EL (cell line): ENCODE measurements at places on chromosomes 4 and X.
A peak's percentile ranks its signal among the peaks of the same experiment; 100 is the strongest.

- no peak for DNase-seq
Measured at GRCh38 chrX:150161193-150161592, 201.9 kb upstream of the MAMLD1 start.

DNA sequence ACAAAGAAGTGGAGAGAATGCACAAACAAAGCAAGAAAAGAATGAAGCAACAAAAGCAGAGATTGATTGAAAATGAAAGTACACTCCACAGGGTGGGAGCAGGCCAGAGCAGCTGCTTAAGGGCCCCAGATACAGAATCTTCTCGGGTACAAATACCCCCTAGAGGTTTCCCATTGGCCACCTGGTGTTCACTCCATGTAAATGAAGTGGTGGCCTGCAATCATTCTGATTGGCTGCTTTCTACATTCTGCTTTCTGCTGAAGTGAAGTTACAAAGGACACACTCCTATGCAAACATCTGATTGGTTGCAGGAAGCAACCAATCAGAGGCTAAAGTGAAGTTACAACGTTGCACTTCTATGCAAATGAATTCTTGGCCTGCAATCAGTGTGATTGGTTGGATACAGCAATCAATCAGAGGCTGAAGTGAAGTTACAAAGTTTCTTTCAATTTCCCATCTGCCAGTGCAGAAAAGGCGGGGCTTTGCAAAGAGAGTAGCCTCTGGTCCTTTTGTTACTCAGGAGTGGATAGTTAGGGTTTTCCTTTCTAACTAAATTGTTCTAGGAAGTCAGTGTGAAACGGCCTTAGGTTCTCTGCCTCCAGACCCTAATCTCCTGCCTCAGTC, 19.0 kb upstream of the GPC4 start:
- DNase-seq, result no peak

GRCh38 chr4:145207934-145208333, 27.5 kb upstream of the OTUD4 start:
- no peak for DNase-seq

GRCh38 chr4:108417923-108418322, 202.5 kb upstream of the RPL34 start:
- peak; percentile 12 for DNase-seq

GRCh38 chr4:73976716-73977115, 5.1 kb downstream of the PF4 start:
- DNase-seq, result no peak

DNA sequence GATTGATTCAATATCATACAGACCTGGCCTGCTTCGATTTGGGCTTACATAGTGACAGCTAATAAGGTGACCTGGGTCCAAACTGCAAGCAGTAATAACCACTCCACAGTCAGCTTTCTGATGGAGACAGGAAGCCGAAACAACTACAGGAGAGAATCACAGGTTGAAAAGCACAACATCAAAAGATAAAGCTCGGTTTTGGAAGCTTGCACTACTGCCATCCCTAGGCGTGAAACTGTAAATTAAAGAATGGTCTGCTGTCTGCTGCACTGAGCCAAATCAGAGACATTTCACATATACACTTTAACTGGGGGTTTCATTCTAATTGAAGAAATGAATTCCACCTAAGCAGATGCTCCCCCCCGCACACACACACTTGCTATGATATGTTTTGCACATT, 116.3 kb downstream of the DHX15 start:
- DNase-seq, result no peak

- no peak for DNase-seq
Measured at GRCh38 chr4:36582198-36582597, 300.8 kb downstream of the DTHD1 start.

- no peak for DNase-seq
Measured at GRCh38 chr4:122679946-122680345, 52.6 kb upstream of the BBS12 start.

GRCh38 chr4:54227256-54228055, 1.6 kb upstream of the PDGFRA start:
- DNase-seq, result peak; percentile 77

DNA sequence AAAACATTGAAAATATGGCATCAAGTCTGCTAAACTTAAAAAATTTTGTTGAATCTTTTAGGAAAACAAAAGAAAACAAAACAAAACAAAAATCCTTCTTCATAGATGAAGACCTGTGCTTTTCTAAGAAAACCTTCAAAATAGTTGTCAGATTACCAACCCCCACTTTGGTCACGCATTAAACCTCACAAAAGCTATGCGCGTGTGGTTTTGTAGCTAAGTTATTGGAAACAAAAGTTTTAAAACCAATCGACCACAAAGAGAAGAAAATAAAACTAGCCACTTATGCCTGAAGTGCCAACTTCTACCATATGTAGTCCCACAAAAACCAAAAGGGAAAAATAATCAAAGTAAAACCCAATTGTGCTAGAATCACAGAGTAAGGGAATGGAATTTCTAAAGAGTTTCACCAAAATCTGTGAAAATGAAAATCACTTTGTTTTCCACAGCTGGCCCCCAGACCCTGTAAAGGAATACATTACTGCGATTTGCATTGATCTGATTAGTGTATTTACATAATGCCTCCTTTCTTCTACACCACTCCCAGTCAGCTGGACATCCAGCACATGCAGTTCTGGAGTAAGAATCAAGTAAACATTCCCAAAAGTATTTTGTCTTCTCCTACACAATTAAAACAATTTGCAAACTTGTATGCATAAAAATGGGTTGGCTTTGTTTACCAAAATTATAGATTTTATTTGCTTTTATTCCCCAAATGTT, 330.1 kb upstream of the DKK2 start:
- DNase-seq, result no peak

GRCh38 chr4:26462874-26463273, 27.4 kb downstream of the CCKAR start:
- no peak for DNase-seq

DNA sequence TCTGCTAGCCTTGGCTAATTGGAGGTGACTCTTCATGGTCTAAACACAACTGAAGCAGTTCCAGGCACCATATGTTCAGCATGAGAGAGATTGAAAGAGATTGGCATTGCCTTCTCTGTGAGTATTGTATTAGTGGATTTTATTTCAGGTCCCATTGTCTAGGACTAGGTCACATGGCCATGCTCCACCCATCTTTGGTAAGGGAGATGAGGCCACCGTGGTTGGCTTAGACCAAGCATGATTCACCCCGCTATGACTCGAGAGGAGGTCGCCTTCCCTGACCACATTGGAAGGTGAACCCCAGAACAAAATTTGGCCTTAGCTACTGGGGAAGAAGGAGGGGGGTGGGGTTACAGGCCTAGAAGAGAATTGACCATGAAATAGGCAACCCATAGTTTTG, 109.9 kb upstream of the BCOR start:
- DNase-seq, result peak; percentile 37

DNA sequence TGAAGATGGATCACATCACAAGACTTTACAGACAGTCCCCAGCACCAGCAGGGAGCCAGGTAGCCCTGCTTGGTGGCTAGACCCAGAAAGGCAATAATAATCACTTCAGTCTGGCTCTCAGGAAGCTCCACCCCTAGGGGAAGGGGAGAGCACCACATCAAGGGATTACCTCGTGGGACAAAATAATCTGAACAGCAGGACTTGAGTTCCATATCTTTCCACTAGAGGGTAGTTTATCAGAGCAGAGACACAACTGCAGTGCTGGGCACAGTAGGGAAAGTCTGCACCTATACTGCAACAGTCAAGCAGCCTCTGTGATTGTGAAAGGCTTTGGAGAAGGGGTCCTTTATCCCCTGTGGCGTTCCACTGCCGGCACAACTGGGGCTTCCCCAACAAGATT, 547.0 kb upstream of the POU3F4 start:
- DNase-seq, result no peak

DNA sequence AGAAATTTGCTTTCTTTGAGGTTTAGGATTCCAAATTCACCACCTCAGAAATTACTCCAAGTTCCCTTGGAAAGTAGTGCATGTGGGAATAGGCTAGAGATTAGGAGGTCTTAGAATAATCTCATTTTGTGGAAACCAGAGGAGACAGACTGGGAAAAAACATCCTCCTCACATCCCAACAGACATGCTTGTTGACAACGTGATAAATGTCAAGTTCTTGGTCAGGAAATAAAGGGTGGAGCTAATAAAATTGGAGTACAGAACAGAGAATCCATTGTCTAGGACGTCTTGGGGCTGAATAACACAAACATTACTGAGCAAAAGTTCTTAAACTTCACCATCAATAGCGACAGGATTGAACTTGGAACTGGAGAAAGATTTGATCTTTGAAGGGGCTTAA, 233.4 kb downstream of the PABPC4L start:
- no peak for DNase-seq

- no peak for DNase-seq
Measured at GRCh38 chrX:10399043-10399741, 221.2 kb downstream of the MID1 start.

DNA sequence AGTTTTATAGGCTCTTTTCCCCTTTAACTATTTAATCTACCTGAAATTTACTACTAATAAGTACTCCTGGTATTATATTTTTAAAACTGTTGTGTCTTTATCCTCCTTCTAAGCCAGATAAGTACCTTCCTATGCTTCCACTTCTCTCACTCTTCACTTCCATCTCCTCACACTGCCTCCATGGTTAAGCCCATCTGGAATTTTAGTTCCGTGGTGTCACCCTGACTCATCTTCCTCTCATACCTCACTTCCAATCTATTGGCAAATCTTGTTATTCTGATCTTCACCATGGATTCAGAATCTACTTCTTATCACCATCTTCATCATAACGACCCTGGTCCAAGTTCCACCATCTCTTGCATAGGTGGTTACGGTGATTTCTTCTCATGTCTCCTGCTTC, 32.7 kb upstream of the DAPP1 start:
- DNase-seq, result no peak

DNA sequence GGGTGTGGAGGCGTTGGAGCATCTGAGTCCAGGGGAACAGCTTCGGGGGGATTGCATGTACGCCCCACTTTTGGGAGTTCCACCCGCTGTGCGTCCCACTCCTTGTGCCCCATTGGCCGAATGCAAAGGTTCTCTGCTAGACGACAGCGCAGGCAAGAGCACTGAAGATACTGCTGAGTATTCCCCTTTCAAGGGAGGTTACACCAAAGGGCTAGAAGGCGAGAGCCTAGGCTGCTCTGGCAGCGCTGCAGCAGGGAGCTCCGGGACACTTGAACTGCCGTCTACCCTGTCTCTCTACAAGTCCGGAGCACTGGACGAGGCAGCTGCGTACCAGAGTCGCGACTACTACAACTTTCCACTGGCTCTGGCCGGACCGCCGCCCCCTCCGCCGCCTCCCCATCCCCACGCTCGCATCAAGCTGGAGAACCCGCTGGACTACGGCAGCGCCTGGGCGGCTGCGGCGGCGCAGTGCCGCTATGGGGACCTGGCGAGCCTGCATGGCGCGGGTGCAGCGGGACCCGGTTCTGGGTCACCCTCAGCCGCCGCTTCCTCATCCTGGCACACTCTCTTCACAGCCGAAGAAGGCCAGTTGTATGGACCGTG, 2.2 kb downstream of the AR start:
- DNase-seq, result peak; percentile 41

DNA sequence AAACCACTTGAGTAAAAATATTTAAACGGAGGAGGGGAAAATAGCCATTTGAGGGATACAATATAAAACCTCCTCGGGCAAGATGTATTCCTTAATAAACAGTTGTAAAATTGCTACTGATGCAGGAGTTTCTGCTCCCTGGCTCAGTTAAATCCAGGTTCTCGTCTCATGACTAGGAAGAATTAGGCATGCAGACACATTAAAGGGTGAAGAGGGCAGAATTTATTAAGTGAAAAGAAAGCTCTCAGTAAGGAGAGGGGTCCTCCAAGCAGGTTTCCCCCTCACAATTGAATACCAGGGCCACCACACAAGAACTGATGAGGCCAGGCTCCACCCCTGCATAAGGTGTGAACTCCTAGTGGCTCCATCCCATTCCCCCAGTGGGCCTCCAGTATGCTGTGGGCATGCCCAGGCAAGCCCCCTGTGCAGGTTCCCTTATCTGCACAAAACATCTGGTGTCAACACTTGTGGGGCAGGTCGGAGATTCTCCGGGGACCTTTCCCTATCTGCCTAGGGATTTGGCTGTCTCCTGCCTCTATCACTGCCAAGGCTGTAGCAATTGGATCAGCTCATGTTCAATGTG, 80.4 kb downstream of the HS6ST2 start:
- no peak for DNase-seq

- DNase-seq, result no peak
Measured at GRCh38 chr4:186002853-186003252, 66.1 kb upstream of the TLR3 start.
